HTR-8/SVneo (cell line): ENCODE measurements at places on chromosomes 1 and 21.
A peak's percentile ranks its signal among the peaks of the same experiment; 100 is the strongest.

DNA sequence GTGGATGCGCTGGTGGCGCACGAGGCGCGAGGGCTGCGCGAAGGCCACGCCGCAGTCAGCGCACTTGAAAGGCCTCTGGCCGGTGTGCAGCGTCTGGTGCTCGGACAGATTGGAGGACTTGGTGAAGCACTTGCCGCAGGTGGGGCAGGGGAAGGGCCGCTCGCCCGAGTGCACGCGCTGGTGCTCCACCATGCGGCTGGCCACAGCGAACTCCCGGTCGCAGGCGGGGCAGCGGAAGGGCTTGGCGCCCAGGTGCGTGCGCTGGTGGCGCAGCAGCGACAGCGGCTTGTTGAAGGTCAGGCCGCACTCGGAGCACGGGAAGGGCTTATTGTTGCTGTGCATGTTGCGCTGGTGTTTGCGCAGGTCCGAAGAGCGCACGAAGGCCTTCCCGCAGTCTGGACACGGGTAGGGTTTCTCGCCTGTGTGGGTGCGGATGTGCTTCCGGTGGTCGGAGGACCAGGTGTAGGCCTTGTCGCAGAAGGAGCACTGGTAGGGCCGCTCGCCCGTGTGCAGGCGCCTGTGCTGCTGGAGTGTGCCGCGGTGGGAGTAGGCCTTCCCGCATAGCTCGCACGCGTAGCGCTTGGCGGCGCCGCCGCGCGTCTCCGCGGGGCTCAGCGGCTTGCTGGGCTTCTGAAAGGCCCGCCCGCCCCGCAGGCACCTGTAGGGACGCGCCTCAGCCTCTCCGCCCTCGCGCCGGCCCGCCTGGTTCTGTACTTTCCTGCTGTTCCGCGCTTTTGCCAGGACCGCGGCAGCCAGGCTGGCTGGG is 4.7 kb downstream of the ZNF648 start:
- DNase-seq: no peak

- no peak for DNase-seq
Measured at GRCh38 chr1:52876843-52877242, 34.3 kb downstream of the ZYG11A start.

- DNase-seq: peak; percentile 10
Measured at GRCh38 chr1:63575340-63575826, 17.8 kb upstream of the PGM1 start.

- DNase-seq: no peak
Measured at GRCh38 chr1:207131163-207131562, 27.1 kb downstream of the C4BPA start.

DNA sequence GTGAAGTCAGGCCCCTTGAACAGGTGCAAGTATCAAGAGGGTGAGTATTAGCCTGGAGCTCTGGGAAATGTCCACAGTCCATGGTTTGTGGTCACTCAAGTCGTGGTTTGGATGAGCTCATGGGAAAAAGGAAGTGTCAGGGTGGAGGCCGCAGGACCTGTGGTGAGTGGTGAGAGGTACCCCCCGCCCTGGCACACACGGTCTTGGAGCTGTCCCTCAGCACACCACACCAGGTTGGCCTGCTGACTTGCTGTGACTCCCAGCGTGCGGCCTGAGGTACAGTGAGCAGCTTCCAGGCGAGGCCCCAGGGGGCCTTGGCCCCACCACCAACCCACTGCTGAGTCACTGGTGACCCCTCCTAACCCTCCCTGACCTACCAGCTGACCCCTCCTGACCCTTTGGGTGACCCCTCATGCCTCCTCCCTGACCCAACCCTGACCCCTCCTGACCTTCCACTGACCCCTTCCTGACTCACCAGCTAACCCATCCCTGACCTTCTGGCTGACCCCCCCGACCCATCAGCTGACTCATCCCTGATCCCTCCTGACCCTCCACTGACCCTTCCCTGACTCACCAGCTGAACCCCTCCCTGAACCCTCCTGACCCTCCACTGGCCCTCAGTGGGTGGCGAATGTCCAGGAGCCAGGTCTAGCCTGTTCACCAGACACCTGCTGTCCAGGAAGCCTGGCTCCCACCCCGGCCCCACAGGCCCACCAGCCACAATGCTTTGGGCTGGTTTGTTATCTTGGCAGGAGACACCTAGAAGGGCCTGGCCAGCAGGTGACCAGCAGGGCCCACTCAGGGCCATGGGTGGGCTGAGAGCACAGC is 34.8 kb upstream of the RNF187 start:
- no peak for DNase-seq

- DNase-seq: peak; percentile 81
Measured at GRCh38 chr1:153796786-153797659, 21.8 kb downstream of the SLC27A3 start.

- DNase-seq: no peak
Measured at GRCh38 chr1:14735841-14736240, 137.4 kb downstream of the KAZN start.

DNA sequence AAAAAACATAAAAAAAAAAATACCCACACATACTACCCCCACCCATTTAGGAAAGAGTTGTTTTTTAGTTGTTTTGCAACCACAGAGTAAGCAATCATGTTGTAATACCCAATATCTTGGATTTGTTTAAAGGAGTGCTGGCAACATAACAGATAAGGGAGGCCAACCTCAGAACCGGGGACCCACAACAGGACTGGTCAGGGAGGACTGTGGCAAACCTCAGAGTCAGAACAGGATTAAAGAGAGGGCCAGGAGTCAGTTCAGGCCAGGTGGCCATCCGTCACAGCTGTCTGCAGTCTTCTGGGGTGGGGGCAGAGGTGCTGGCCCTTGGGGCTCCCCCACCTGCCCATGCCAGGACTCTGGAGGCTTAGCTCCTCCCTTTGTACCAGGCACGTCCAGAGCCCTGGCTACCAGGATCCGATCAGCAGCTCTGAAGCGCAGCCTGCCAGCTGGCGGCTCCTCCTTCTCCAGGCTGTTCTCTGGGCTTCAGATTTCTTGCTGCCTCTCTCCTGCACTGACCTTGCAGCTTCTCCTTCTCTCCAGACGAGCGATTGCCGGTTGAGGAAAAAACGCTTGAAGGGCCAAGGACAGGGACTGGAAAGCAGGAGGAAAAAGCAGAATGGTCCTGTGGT is 7.9 kb downstream of the H6PD start:
- no peak for DNase-seq

- DNase-seq: no peak
Measured at GRCh38 chr1:114746450-114747121, 11.2 kb downstream of the CSDE1 start.

GRCh38 chr1:179082333-179082998 is 596 bp downstream of the TOR3A start:
- peak; percentile 46 for DNase-seq

DNA sequence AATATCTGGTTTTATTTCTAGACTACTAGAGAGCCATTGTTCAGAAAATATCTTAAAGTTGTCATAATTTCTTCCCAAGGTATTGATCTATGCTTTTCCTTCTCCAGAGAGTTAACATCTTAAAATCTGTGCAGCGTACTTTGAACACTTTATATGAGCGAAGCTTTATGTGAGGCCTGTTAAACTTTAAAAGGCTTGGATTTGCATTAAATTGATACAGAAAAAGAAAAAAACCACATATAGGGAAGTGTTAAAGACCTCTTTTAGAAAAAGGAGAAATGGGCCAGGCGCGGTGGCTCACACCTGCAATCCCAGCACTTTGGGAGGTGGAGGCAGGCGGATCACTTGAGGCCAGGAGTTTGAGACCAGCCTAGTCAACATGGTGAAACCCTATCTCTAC is 59.2 kb upstream of the MORC3 start:
- no peak for DNase-seq

GRCh38 chr1:20555025-20555757 is 2.8 kb downstream of the FAM43B start:
- DNase-seq: no peak

DNA sequence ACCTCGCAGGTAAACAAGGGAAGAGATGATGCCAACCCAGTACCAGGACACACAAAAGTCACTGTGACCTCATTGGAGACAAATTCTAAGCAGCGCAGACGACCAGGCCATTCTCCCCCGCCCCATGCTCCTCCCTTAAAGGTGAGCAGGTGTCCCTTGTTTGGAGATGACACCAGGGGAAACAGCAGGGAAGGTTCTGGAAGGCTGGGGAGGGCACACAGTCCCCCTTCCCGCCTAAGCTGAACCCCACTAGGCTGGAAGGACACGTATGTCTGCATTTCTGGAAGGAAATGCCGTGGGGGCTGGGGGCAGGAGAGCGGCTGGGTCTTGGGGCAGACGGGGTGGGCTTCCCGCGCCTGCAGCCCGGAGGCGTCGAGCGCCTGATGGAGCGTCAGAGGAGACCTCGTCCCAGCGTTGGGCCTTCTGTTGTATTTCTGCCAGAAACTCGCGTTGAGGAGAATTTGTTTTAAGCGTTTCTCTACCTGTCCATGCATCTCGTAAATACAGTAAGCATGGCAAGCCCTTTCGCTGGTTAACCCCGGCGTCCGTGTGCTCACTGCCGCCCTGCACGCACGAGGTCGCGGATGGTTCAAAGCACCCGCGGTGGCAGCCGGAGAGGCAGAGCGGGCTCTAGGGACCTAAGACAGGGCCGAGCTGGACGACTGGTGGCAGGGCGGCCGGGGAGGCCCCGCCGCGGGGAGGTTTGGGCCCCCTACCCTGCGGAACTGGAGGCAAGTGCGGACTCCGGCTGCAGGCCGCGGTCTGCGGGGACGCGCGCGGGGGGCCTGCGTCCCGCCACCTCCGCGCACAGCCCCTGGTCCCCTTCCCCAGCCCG is 1.2 kb upstream of the LHX4 start:
- no peak for DNase-seq

GRCh38 chr1:184629266-184629665 is 125.4 kb downstream of the EDEM3 start:
- no peak for DNase-seq

DNA sequence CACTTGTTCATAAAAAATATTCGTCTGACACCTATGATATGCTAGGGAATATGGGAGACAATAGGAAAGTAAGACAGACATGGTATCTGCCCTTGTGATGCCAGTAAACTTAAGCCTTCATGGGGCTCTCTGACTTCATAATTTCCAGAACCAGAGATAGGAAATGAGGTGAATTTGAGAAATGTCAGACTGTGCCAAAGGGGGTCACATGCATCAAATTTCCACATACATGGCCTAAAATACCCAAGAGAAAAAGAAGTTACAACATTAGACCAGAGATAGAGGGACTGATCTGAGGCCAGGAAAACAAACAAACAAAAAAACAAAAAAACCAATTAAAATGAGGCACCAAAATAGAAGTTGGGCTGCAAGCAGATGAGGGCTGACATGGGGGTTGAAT is 75.7 kb downstream of the DISC1 start:
- DNase-seq: no peak

DNA sequence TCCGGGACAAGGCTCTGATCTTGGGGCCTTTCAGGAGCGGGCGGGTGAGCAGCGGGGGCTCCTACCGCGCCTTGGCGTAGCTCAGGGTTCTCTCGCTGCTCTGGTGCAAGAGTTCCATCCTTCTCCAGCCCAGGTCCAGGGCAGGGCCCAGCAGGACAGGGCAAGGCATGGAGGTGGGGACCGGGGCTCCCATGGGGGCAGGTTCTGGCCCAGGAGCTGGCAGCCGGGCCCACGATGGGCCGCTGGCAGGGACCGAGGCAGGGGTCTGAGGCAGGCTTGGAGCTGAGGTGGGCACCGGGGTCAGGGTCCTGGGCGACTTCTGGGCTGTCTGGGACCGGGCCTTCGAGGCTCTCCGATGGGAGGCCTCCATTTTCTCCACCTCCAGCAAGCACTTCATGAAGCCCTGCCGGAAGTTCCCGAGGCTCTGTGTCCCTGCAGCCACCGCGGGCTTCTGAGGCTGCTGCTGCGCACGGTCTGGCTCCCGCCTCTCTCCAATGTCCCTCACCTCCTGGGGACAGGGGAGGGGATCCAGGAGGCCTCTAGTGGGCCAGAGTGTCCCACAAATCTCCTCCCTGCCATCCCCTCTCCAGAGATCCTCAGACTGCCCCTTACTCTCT is 27.6 kb downstream of the SPATA21 start:
- DNase-seq: no peak

GRCh38 chr1:95832370-95832769 is 598.4 kb downstream of the RWDD3 start:
- DNase-seq: no peak

- no peak for DNase-seq
Measured at GRCh38 chr21:33816174-33816573, 99.4 kb downstream of the ATP5PO start.

- no peak for DNase-seq
Measured at GRCh38 chr1:245209658-245210435, 55.1 kb downstream of the KIF26B start.

DNA sequence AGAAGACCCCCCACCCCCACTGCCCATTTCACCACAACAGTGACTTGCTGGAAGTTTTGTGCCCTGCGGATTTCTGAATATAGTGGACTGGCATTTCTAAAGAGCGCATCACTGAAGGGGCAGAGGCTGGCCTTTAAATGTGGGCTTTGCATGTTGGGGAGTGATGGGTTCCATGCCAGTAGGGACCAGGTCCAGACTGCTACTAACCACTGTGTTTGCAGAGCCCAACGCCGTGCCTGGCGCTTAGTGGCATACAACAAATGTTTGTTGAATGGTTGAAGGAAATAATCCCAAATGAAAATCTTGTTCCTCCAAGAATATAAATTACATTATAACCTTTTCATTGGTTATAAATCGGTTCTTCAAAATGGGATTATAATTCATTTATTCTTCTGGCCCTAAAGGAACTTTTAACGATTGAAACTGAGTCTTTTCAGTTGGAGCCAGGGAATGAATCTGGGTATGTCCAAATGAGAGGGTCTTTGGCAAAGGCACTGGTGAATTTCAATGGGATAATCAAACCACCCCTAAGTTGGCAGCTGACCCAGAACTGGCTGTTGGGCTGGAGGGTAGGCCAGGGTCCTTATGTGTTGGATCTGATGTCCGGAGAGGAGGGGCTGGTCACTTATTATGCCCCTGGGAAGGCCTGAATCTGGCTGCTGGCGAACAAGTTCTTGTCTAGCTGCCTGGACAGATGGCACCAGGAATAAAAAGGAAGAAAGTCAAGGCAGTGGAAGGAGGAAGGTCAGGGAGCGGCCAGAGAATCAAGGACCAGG is 13.8 kb upstream of the SDHB start:
- DNase-seq: no peak

GRCh38 chr1:241113557-241113956 is 243.4 kb downstream of the RGS7 start:
- no peak for DNase-seq

DNA sequence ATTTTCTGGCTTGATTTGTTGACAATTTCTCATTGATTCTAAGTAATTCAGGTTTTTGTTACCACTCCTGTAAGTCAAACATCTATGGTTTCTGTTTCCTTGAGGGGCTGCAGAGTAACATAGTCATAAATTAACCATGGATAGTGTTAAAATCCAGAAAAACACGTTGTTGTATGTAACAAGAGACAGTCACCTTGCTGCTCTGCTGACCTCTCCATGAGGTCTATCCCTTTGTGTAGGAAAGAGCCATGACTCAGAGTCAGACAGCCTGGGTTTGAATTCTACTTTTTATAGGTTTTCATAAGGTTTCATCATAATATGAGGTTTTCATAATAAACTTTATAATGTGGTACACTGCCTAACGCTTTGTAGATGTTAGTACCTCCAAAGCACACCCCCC is 27.6 kb upstream of the NBL1 start:
- no peak for DNase-seq
